ENCODE measurements at places on chromosomes 1 and 21. TPM values are rescaled to one million over a fixed set of nuclear protein-coding genes. Genes with fewer than 3 reads are reported as not detected.

DNA sequence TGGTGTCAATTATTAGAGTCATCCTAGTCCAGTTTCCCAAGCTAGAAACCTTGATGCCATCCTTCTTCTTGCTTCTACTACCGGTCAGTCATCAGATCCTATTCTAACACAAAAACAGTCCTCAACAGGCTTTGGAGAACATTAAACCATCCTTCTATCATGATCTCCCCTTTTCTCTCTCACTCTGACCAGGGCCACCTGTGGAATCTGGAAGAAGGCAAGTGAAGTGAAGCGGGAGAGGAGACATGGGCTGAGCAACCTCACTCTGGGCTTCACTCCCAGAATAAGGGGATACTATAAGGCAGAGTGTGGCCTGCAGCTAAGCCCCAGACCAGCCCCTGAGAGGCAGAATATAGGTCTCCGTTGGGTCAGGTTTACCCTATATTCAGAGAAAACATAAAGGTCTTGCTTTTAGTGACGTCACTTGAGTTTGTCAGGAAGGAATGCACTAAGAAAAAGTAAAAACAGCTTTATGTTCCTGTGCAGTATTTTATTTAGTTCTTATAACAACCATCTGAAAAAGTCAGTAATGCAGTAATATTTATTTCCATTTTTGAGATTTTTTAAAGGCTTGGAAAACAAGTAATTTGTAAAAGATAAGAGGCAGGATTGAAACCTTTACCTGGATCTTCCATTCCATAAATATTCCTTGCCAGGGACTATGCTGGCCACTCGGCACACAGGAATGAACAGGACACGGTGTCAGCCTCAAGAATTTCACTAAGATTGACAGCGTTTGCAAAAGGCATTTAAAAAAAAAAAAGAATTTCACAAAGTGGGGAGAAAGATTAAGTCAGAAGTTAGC lies 61.3 kb downstream of the NFASC start:
- DNase-seq: no peak

GRCh38 chr1:211616231-211616964 lies 37.4 kb upstream of the SLC30A1 start:
- peak; percentile 56 for DNase-seq

- no peak for DNase-seq
These were observed 4.8 kb downstream of the DEDD start for GRCh38 chr1:161127649-161128048.

The UBE2U gene
- total RNA-seq: not detected

The INAVA gene
- total RNA-seq: not detected

The CDK18 gene
- total RNA-seq: 11.3 TPM
